ENCODE measurements at places on chromosomes 2 and 18.

GRCh38 chr2:26537069-26537825 lies 59.3 kb upstream of the OTOF start:
- DNase-seq, result no peak

DNA sequence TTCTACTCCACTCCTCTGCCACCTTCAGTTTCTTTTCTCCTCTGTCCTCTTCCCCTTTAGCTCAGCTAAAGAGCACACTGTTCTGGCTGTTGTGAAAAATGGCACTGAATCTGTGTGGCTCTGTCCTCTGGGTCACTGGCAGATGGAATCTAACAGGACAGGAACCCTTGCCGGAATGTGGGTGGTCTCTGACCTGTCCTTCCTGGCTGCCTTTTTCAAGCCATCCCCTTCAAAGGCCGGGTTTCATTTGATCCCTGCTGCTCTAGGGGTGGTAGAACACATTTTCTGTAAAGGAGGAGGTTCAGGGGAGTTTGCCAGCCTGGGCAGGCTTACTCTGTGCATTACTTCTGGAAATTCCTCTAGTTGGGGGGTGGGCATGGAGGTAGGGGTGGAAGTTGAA lies 29.9 kb downstream of the MTCL1 start:
- DNase-seq, result no peak

DNA sequence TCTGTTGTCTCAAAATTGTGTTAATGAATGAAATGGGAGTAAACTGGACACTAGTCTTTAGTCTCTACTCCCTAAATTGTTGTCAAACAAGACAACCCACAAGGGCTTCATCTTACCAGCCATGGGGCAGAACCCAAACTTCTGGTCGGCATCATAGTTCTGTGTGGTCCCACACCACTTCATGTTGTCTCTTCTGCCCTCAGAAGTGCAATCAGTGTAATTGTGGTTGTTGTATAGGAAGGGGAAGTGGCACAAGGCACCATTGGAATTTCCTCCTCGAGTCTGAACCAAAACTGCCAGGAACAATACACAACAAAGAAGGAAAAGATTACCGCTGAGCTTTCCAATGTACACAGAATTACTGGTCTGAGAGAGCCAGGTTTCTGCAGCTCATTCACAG lies 12.6 kb downstream of the FN1 start:
- no peak for DNase-seq

GRCh38 chr2:226732478-226733188 lies 67.0 kb downstream of the IRS1 start:
- no peak for DNase-seq

- DNase-seq, result no peak
Measured at GRCh38 chr2:182545420-182546167, 118.8 kb upstream of the PDE1A start.

DNA sequence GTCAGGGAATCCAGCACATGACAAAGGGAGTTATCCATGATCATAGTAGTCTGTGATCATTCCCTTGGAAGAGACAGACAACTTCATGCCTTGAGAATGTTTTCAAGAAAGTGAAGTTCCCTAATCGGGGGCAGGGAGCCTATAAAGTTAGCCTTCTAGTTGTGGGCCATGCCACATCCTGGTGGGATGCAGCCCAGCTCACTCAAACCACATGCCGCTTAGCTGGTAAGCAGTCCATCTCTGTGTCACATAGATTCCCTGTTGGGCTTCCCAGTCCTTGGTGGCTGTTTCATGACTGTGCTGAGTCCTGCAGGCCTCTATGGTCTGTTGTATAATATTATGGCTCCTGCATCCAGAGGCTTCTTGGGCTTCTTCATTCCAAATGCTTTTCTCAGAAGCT lies 11.4 kb upstream of the ARHGAP25 start:
- DNase-seq, result no peak

DNA sequence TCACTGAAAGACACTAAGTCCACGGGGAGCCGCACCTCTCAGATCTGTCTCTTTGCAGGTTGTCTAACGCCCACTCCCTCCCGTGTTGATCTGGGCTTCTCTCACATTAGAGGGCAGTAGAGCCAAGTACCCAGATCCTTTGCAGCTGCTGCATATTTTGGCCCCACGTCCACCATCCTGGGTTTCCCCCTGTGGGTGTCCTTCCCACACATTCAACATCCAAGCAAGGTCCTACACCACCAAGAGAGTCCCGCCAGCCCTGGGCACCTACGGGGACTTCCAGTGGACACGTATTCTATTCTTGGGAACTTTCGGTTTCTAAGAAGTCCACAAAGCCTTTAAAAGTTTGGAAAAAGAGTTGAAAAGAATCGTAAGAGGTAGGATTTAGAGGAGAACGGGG lies 116.6 kb downstream of the ATL2 start:
- no peak for DNase-seq

- no peak for DNase-seq
Measured at GRCh38 chr18:7370375-7370774, 139.5 kb downstream of the LRRC30 start.

DNA sequence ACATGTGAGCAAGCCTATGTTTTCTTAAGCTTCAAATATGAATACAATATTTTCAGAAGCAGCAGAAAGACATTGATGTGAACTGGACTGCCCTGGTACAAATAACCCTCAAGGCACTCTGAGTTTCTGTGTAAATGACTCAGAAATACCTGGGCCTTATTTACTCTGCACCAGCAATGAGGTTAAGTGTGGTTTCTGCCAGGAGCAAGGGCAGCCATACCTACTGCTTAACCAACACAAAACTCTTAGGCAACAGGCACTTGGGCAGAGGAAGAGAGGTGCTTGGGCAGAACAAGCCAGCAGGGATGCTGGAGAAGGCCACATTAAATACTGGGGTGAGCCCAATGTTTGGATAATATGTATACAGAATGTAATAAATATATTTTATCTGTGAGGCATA lies 29.4 kb upstream of the ARL5A start:
- DNase-seq, result no peak

DNA sequence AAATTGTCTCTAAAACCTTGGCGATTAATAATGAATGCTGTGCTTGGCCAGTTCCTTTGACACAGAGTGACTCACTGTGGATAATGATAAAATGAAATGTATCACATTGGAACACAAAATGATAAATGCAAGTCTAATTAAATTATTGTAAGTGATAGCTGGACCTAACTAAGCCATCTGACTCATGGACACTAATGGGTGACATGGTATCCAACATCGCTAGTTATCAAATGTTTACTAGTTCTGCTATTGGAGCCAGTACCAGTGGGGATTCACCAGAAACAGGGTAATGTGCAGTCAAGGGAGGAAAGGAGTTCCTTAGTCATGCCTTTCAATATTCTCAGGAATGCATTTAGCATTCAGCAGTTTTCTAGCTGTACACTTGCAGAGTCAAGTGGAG lies 736.3 kb upstream of the ACVR2A start:
- no peak for DNase-seq

GRCh38 chr2:162073888-162074631 lies at the start of gene DPP4:
Gene DPP4, minus strand, starts transcription at chr2:162074215. Its CDS starts 234 bp downstream, at chr2:162073981.
- DNase-seq, result peak; percentile 18

DNA sequence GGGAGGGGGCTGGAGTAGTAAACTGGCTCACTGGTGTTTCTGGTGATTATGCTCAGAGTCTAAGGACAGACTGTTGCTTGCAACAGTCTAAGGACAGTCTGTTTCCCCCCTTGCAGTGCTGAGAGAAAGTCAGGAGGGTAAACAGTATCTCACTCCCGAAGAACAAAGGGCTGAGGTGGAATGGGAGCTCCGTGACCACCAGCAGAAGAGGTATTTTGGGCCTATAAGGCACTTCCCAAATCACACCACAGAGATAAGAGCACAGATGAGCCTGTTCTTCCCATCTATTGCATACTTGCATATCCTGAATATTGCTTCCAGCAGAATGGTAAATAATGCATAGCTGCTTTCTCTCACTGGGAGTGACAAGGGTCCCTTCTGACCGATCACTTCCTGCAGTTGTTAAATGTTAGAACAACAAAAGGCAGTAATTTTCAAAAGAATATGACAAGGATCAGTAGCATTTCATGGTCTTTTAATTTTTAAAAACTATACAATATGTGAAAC lies 160.4 kb upstream of the LYPD1 start:
- no peak for DNase-seq

DNA sequence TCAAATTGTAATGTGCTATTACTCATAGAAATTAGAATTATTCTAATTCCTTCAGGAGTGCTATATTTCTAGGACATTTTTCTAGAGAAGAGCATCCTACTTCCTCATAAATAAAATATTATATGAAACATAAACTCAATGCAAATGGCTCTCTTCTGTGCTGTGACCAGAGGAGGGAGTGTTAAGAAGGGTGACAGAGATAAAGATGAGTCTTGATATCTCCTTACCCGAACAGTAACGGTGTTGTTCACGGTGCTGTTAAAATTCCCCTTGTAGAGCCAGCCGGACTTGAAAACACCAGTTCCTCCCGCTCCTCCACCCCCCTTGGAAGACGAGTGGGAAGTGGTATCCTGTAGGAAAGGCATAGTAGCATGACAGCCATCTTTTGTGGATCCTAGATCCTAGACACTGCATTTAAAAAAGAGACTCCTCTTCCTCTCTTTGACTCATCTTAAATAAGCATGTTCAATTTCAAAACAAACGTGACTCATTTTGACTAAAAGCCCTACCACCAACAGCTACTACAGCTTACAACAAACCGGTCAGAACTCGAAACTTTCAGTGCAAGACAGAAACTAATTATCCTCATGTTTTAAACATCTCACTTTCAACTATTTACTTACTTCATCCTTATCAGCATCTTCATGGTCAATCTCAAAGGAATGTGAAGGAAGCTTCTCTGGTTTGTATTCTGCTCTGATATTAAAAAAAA lies 156.3 kb downstream of the DOCK10 start:
- no peak for DNase-seq

DNA sequence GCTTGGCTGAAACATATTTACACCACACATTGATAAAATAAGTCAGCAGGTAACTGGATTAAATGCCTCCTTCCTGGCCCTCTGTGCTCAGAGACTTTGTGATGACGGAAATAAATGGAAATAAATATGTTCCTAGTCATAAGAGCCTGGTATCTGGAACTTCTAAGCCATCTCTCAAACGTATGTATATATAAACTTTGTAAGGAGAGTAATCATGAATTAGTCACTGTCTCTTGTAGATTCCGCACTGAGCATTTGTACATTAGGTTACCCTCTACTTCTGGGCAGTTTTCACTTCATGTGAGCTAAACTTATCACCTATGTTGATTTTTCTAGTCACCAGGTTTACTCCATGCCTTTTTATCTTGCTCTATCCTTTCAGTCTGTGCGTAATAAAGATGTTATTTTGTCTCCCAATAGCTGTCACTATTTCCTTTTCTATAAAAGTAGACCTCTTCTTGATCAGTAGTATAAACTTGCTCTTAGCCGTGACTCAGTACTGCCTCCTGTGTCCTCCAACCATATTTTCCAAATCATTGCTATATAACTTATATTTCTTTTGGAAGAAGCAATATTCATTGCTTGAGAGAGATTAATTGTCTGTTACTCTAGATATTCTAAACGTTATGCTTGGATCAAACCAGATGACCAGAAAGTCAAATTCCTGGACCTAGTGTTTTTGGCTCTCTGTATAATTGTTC lies 53.2 kb downstream of the FEZ2 start:
- DNase-seq, result no peak

- DNase-seq, result no peak
Measured at GRCh38 chr18:24827501-24827900, 367.1 kb downstream of the HRH4 start.

DNA sequence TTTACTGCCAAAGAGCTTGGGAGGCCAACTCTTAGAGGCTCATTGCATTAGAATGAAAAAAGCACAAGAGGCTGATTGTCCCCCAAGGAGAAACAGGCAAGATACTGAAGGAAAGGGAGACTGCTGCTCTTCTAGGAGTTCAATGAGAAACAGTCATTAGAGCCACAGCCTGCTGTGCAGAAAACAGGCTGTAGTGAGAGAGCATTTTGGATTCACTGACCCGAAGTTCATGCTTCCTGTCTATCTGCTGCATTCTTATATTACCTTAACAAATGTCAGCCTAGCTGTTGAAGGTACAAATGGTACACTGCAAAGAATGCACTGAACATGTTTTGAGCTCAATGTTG lies 423.3 kb downstream of the SETBP1 start:
- DNase-seq, result no peak

GRCh38 chr2:101793277-101793969 lies 95.9 kb downstream of the MAP4K4 start:
- no peak for DNase-seq

GRCh38 chr2:238691596-238692491 lies 156.0 kb upstream of the TWIST2 start:
- DNase-seq, result no peak

- DNase-seq, result no peak
Measured at GRCh38 chr2:215961981-215962380, 51.4 kb downstream of the MREG start.

DNA sequence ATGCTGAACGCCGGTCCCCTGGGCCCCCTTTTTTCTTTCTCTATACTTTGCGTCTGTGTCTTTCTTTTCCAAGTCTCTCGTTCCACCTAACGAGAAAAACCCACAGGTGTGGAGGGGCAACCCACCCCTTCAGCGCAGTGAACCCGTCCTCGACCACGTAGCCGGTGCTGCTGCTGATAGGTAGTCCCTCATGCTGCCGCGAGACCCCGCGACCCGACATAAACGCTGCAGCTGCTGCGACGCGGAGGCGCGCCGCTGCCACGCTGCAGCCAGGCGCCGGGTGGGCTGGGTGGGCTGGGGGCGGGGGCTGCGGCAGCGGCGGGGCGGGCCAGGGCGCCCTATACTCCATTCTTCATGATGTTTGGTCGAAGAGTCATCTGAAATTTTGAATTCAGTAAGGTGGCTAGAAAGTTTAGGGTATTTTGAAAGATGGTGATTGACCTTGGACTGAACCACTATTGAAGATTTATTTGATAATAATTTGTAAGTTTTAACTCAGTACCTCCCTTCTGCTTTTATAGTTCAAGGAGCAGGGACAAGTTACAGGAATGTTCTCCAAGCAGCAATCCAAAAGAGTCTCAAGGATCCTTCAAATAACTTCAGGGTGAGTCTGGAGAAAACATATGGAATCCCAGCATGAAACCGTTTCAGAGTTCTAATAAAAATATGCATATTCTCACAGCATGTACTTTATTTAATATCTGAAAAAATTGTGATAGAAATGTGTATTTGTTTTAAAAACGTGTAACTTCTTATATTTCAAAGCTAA lies 24.1 kb downstream of the CFLAR start:
- DNase-seq, result no peak
